Endothelial cell (in vitro differentiated cells): ENCODE measurements at places on chromosomes 1 and 21.

DNA sequence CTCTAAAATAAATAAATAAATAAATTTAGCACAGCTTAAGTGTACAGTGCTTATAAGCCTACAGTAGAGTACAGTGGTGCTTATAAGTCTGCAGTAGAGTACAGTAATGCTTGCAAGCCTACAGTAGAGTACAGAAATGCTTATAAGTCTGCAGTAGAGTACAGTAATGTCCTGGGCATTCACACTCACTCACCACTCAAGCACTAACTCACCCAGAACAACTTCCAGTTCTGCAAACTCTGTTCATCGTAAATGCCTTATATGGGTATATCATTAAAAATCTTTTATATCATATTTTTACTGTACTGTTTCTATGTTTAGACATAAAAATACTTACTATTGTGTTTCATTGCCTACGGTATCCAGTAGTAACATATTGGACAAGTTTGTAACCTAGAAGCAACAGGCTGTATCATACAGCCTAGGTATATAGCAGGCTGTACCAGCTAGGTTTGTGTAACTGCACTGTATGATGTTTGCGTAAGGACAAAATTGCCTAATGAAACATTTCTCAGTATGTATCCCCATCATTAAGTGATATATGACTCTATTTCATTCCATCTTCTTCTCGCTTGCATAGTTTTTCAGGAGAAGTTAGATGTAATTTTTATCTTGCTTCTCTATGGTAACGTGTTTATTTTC is 14.0 kb upstream of the S100B start:
- DNase-seq: no peak
- H3K27me3 ChIP-seq: peaks cover 2% of the 10 kb centered on the region
- peaks cover 5% of the 10 kb centered on the region for H3K4me1 ChIP-seq
- H3K27ac ChIP-seq: no peak overlapping the region
- no peak overlapping the region for H3K4me3 ChIP-seq

- peaks cover 3% of the 10 kb centered on the region for H3K36me3 ChIP-seq
- no peak for DNase-seq
- peaks cover 9% of the 10 kb centered on the region for H3K27me3 ChIP-seq
- no peaks in the 10 kb centered on the region for H3K4me1 ChIP-seq
- H3K27ac ChIP-seq: no peak overlapping the region
These were observed 12.8 kb upstream of the RNF223 start for GRCh38 chr1:1086911-1087341.

DNA sequence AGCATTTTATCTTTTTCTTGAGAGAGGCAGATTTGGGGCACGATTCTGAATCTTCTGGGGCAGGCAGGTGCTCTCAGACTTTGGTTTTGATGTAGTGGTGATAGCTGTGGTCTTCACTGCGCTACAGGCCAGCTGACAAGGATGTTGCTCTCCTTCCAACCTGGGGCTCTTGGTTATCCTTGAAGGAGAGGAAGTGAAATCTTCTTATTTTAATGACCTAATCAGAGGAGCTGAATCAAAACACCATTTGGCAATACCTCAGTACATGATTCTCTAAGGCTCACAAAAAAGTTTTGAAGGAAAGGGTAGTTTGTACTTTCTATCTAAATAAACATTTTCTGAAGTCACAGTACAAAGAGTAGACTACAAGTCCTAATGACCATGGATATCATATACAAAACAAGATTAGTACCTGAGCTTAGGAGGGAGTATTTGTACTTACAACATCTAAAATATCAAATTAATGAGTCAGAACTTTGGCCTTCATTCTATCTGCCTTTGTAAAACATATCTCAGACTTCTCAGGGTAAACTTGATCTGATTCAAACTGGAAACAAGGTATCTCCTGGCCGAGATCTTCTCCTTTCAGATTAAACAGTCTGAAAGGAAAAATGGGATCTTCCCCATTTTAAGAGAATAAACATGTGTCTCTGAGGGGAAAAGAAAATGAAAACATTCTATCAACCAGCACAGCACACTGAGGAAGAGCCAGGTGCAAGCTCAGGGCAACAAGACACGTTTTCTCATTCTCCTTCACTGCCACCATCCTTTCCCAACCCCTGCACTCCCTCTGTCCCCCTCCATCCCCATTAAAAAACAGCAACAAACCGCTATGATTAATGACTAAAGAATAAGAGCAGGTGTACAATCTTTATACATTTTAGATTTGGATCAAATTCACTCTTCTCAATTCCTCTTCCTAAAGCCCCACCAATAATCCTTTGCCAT is 69.2 kb downstream of the SH3GLB1 start:
- H3K27me3 ChIP-seq: no peaks in the 10 kb centered on the region
- no peak overlapping the region for H3K4me3 ChIP-seq
- no peaks in the 10 kb centered on the region for H3K36me3 ChIP-seq
- DNase-seq: no peak
- no peak overlapping the region for H3K27ac ChIP-seq

- no peak overlapping the region for H3K4me3 ChIP-seq
- no peak for DNase-seq
- no peaks in the 10 kb centered on the region for H3K4me1 ChIP-seq
- H3K27me3 ChIP-seq: no peaks in the 10 kb centered on the region
These were observed 324.4 kb downstream of the PCP4 start for GRCh38 chr21:40191616-40192015.

DNA sequence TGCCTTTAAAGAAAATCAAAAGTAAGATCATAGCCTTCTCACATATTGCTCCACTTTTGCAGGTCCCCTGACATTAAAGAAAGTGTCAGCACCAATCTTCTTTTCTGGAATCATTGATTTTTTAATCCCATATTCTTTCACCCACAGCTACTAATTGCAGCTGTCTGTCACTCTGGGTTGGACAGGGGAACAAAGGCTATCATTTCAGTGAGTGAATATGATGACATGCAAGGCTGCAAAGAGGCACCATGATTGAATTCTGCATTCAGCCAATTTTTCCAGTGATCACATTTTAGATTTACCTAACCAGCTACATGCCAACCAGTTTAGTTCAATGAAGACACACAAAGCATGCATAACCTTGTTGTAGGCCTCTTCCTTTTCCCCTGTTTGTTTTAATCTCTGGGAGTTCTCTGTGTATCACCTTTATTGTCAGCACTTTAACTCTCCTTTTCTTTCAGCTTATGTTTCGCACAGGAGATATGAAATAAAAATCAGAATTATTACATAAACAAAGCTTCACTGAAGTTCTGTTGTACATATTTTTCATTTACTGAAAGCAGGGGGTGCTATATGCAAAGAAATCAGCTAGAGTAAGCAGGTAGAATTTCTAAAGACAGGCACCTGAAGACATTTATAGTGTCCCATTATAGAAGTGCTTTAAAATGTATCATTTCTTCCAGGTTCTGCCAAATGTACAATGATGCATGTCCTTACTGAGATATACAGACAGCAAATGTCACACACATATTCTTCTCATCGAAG is 584.8 kb downstream of the PLA2G4A start:
- peaks cover 2% of the 10 kb centered on the region for H3K27me3 ChIP-seq
- no peaks in the 10 kb centered on the region for H3K36me3 ChIP-seq
- no peak for DNase-seq

DNA sequence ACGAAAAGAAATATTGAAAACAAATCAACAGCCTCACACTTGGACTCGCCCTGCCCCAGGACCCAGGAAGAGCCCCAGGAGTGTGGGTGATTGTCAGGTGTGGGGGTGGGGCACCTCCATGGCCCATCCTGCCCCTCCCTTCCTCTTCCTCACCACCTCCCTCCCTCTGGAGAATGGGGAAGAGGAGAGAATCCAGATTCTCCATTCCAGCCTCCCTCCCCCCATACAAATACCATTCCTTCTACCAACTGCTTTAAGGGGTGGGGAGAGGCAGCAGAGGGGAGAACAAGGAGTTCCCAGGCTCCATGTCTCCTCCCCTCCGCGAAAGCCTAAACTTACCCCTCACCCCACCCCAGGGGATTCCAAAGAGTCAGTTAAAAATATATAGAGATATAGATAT is 36.7 kb downstream of the MEF2D start:
- peaks cover 11% of the 10 kb centered on the region for H3K27me3 ChIP-seq
- H3K4me1 ChIP-seq: peaks cover 25% of the 10 kb centered on the region
- no peak overlapping the region for H3K4me3 ChIP-seq

GRCh38 chr1:8238141-8239038 is 79.5 kb upstream of the SLC45A1 start:
- no peak overlapping the region for H3K27ac ChIP-seq
- no peak for DNase-seq
- peaks cover 24% of the 10 kb centered on the region for H3K4me1 ChIP-seq
- H3K27me3 ChIP-seq: peaks cover 8% of the 10 kb centered on the region

DNA sequence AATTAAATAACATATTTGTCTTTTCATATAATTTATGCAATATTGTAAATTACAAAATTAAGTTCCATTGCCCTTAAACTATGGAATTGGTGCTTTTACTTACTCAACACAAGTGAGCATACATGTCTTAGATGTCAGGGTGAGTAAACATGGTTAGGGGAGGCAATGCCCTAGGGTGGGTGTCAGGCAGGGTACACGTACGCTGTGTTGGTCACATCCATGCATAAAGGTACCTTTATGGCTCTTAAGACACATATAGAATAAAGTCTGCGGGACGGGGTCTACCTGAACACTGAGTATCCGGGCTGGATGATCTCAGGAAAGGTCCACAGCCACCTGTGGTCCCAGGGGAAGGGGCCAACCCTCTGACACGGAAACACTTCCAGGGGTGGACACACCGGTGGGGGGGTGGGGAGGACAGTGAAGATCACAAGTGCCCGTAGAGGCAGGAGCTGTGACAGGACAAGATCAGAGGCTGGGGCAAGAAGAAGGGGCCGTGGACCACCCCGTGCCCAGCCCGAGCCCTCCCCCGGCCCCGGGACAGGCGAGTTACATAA is 720 bp downstream of the LIN9 start:
- no peaks in the 10 kb centered on the region for H3K36me3 ChIP-seq
- H3K27ac ChIP-seq: peak overlapping the region; percentile 64

GRCh38 chr1:161989108-161989507 is 34.6 kb downstream of the OLFML2B start:
- no peak for DNase-seq
- H3K27me3 ChIP-seq: peaks cover 16% of the 10 kb centered on the region
- H3K4me1 ChIP-seq: peaks cover 4% of the 10 kb centered on the region
- H3K4me3 ChIP-seq: peak overlapping the region; percentile 38
- no peak overlapping the region for H3K27ac ChIP-seq

DNA sequence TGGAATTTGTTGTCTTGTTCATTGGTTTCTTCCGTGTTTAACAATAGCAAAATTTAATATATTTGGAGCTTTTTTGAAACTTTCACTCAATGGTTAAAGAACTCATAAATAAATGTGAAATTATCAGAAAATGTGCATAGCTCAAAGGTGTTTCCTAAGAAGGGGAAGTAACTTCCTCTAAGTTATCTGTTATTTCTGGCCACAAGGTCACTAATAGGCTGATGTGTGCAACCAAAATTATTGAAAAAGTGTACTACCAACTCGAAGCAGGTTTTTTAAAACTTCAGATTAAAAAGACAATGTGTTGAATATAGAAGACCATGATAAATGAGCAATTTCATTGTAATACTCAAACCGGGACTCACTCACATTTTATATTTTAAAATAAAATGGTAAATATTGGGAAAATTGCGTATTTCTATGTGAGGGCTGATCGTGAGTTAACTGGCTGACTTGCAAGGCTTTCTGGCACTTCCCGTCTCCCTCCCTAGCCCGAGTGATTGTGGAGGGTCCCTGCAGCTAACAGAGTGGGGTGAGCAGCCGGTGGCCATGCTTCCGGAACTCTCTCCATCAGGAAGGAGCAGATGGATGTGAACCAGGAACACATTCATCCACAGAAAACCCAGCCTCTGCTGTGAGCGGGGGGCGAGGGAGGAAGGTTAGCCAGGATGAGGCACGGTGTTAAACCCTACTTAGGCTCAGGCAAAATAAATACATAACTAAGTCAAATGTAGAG is 96.9 kb downstream of the ERG start:
- no peak for DNase-seq
- no peaks in the 10 kb centered on the region for H3K4me1 ChIP-seq
- peaks cover 6% of the 10 kb centered on the region for H3K27me3 ChIP-seq
- no peak overlapping the region for H3K4me3 ChIP-seq

DNA sequence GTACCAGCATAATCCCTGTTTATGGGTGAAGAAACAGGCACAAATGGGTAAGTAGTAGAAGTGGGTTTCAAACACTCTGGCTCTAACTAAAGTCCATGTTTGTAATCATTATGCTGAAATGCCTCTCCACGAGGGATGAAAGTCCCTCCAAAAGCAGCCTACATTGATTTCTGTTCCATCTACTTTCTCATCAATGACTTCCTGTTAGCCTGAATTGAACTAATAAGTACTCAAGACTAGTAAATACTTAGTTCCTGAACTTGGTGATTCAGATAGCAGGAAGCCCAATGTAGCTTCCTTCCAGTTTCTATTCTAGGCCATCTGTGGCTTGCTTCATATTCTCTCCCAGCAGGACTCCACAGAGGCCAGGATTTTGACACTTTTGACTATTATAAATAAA is 11.3 kb upstream of the BACH1 start:
- H3K36me3 ChIP-seq: no peaks in the 10 kb centered on the region
- DNase-seq: no peak
- H3K4me1 ChIP-seq: peaks cover 29% of the 10 kb centered on the region
- no peak overlapping the region for H3K4me3 ChIP-seq
- H3K27me3 ChIP-seq: peaks cover 4% of the 10 kb centered on the region

GRCh38 chr1:36225283-36225899 is 1.1 kb downstream of the THRAP3 start:
- peak overlapping the region; percentile 99 for H3K4me3 ChIP-seq
- no peak for DNase-seq
- H3K27ac ChIP-seq: peak overlapping the region; percentile 97
- H3K27me3 ChIP-seq: peaks cover 9% of the 10 kb centered on the region

- peak; percentile 76 for DNase-seq
- H3K36me3 ChIP-seq: peaks cover 3% of the 10 kb centered on the region
- H3K27ac ChIP-seq: no peak overlapping the region
- H3K4me3 ChIP-seq: peak overlapping the region; percentile 79
- H3K27me3 ChIP-seq: peaks cover 11% of the 10 kb centered on the region
These were observed 2.1 kb upstream of the PEX10 start for GRCh38 chr1:2414297-2414958.
